Kidney epithelial cell (primary cell): ENCODE measurements at places on chromosomes 5 and 9. TPM values are rescaled to one million over a fixed set of nuclear protein-coding genes. Genes with fewer than 3 reads are reported as not detected.

CARTPT gene
- not detected in 2 replicates for total RNA-seq

ANKDD1B gene
- total RNA-seq: 0.48 and 0.63 TPM in 2 replicates

GRCh38 chr9:116230051-116230632, 76.6 kb downstream of the PAPPA start:
- no peak for DNase-seq

GRCh38 chr5:88833371-88834130, 49.4 kb downstream of the MEF2C start:
- DNase-seq: no peak

DNA sequence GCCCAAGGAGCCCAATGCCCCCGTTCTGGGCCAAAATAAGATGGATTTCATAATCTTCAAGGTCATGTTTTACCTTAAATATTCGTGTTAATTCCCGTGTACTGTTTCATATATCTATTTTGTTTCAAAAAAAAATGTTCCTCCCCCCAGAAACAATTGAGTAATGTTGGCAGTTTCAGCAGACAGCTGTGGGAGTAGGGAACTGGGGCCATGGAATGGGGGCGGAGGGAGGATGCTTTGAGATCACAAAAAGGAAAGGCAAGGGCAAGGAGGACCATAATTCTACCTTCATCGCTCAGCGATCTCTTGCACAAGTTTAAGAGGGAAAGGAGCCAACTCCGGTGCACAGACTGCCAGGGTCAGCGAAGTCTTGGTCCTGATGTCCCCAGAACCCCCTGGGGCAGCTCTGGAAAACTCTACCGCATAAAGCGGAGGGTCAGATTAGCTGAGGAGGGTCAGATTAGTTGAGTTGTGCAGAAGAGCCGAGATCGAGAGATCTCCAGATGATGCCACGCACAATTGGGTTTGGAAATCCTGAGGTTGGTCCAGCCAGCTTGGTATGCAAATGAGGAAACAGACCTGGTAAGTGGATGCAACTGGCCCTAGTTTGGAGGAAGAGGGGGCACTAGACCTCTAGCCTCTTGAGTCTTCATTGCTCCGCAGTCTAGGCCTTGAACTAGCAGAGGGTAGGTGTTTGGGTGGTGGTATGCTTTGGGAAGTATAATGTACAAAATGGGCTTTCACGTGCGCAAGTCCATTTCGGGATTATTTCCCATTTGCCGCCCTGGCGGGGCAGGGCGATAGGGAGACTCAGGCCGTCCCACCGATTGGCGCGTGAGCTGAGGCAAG, 24.0 kb downstream of the CDKN2A start:
- no peak for DNase-seq

DNA sequence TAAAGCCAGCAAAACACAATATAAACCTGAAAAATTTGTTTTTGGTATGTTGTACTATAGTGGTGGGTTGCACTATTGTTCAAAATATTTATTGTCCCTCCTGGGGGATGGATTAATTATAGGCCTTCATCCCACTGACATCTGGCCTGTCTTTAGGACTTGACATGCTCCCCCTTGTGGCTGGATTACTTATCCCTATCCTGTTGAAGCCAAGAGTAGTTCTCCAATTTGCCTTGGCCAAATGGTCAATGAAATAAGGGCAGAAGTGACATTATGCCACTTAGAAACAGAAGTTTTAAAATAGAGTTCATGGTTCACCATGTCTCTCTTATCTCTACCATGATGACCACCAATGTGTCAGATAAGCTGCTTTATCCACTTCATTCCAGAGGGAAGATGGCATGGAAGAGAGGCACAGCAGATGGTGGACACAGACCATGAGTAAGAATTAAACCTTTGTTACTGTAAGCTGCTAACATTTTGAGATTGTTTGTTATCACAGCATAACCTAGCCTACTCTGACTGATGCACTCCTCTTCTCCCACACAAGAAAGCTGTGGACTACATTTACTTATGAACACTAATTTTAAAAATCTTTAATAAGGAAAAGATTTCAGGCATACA, 29.2 kb upstream of the ARHGEF28 start:
- DNase-seq: no peak

DNA sequence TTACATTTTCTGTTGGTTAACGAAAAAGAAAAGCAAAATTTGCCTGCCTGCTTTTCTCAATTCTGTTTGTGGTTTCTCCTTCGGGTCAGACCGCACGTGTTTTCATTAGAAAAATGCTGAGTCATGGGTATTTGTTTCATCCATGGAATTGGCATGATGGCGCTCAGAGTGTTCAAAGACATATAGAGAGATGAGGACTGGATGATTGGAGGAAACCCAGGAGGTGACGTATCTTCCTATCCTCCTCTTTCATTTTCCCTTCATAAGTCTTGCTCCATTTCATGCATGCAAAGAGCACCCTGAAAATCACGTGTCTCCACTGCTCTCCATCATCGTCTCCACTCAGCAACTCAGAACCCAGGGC, 353.8 kb upstream of the WWC1 start:
- no peak for DNase-seq

GRCh38 chr5:164741376-164741775, 1236.0 kb downstream of the MAT2B start:
- no peak for DNase-seq

GRCh38 chr9:92408747-92409478, 4.5 kb upstream of the OGN start:
- no peak for DNase-seq

DNA sequence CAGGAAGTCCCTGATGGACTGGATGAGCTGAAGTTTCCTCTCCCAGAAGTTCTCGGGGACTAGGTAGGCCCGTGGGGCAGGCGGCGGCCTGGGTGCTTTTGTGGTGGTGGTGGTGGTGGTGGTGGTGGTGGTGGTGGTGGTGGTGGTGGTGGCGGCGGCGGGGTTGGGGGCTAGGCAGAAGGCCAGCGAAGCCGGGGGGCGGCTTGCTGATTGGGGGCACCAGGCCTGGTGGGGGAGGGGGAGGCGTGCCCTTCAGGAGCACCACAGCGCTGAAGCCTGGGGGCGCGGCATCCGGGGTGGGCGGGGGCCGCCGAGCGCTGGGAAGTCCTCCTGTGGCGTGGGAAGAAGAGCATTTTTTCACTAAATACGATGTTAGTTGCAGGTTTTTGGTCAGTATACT, 26.9 kb downstream of the SPATA31C1 start:
- no peak for DNase-seq

DNA sequence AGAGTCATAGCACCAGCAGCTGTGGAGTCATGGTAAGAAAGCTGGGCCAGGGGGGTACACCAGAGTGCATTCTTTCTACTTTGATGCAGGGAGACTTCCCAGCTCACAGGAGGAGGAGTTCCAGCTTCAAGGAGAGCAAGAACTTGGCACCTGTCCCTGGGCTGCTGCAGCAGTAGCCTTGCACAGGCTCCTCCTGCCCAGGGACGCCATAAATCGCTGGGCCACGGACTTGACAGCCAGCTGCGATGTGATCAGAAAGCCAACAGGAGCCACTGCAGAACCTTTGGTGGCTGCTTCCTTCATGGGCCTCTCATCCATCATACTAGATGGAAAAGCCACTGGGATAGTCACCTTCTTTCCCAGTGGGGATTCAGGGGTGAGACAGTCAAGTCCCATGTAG, 234.7 kb downstream of the NMUR2 start:
- DNase-seq: no peak

GRCh38 chr5:37966871-37967270, 127.0 kb upstream of the GDNF start:
- DNase-seq: no peak

DNA sequence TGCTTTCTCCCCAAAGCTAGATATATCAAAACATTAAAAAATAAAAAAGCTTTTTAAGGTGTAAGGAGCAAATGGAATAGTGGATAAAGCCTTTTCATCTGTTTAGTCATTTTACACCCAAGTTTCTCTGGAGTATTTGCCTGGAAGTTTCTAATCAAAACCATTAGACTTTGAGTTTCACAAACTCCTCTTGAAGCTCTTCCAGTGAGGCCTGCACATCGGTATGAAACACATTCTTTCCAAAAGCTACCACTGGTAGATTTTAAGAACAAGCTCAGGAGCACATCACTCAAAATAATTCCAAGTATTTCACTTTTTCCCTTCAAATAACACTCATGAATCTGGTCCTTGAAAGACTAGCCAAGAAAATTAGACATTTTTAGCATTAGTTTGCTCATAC, 5.7 kb downstream of the TRIM52 start:
- no peak for DNase-seq
